D721Med (cell line): ENCODE measurements at places on chromosomes 11 and 22.

DNA sequence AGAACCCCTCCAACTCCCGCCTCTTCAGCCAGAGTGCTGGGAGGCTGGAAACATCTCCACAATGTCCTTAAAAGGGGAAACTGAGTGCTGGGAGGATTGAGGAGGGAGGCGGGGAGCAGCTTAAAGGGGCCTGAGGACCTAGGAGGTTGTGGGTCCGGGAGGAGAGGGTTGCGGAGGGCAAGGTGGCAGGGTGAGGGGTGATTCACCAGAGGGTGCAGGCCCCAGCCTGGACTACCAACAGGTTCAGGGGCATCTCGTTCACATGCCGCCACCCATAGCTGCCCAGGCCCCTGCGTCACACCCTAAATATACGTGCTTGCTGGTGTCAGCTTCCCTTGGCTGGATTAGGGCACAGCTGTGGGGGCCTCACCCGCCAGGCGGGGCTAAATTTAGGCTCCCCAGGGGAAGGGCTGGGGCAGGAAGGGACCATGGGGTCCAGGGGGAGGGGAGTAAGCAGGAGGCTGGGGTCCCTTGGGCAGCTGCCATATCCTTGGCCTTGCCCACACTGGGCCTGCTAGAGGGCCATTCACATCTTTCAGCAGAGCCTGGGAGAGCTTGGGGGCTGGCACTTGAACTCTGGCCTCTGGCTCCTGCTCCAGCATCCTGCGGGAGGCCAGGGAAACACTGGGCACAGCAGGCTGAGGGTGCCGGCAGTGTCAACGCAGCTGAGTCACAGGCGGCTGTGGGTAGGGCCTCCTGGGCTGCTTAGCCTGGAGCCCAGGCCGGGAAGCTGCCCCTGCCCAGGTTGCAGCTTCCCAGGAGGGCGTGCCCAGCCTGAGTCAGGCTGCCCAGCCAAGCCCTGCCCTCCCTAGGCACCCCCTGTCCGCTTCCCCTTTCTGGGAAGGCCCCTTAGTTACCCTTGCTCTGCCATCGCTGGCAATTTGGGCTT lies 1.3 kb downstream of the EHBP1L1 start:
- DNase-seq = no peak

- no peak for DNase-seq
Observed at GRCh38 chr22:32617903-32618302, 143.3 kb downstream of the FBXO7 start.

- DNase-seq = no peak
Observed at GRCh38 chr11:114056409-114056808, 3.1 kb upstream of the ZBTB16 start.

- no peak for DNase-seq
Observed at GRCh38 chr11:128279866-128280265, 307.5 kb downstream of the ETS1 start.

GRCh38 chr22:50034126-50035081 lies 21.8 kb upstream of the IL17REL start:
- DNase-seq = no peak

DNA sequence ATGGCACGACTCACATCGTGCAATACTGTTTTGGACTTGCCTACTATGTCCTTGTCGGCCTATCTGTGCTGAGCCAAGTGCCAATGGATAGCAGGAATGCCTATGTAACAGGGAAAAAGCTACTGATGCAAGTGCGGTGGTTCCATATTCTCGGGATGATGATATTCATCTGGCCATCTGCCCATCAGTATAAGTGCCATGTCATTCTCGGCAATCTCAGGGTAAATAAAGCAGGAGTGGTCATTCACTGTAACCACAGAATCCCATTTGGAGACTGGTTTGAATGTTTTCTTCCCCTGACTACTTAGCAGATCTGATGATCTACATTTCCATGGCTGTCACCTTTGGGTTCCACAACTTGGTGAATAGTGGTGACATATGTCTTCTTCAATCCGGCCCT lies 20.1 kb downstream of the OOSP3 start:
- DNase-seq = no peak

DNA sequence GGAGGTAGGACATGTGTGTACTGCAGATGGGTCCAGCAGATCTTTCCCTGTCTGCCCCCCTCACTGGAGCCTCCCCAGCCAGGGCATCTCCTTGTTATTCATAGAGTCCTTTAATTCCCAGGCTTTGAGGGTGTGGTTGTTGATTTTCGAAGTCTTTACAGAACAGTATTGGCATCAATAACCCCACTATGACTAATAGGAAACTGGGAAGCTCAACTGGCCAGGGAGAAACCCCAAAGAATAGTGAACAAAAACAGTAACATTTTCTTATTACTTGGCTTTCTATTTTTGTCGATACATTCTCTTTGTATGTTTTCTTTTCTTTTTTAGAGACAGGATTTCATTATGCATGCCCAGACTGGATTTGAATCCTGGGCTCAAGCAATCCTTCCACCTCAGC lies 57.9 kb downstream of the NF2 start:
- DNase-seq = no peak

- no peak for DNase-seq
Observed at GRCh38 chr22:47918276-47918921, 1155.9 kb downstream of the TBC1D22A start.

- no peak for DNase-seq
Observed at GRCh38 chr11:85941380-85941973, 86.3 kb downstream of the CCDC83 start.

DNA sequence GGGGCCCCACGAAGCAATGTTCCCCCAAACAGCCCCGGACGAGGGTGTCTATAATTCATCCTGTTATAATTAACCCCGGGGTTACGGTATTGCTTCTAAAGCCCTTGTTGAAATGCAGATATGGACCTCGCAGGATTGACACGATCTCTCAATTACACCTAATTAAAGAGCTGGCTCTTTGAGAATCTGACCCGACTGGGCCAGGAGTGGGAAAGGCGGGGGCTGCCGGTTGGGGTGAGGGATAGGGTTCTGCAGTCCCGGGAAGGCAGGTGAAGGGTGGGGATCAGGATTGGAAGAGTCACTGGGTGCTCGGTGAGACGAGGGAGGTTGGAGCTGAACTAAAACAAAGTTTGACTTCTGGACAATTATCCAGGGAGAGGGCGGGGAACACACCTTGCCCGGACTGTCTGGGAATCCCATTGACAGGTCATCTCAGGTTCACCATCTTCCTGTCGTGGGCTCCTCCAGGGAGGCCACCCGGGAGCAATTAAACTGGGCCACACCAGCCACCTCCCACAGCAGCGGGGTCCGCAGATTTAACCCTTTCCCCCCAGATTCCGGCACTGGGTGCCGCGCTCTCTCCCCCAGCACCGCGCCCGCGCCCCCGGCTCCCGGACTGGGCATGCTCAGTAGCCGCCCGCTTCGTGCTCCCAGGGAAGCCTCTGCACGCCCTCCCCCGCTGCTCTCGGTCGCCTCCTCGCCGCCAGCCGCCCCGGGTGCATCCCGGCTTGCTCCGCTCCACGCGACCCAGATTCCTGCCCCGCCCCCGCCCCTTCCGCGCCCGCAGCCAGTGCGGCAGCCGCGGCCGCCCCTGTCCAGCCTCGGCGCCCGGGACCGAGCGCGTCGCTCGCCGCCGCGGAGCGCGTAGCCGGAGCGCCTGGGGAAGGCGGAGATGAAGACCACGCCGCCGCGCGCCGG lies at the start of gene ELMOD1:
Gene ELMOD1, plus strand, starts transcription at position 688 of the 918 bp plus-strand sequence. CDS start 27,043 bp downstream, outside the sequence.
- DNase-seq = peak; percentile 56

DNA sequence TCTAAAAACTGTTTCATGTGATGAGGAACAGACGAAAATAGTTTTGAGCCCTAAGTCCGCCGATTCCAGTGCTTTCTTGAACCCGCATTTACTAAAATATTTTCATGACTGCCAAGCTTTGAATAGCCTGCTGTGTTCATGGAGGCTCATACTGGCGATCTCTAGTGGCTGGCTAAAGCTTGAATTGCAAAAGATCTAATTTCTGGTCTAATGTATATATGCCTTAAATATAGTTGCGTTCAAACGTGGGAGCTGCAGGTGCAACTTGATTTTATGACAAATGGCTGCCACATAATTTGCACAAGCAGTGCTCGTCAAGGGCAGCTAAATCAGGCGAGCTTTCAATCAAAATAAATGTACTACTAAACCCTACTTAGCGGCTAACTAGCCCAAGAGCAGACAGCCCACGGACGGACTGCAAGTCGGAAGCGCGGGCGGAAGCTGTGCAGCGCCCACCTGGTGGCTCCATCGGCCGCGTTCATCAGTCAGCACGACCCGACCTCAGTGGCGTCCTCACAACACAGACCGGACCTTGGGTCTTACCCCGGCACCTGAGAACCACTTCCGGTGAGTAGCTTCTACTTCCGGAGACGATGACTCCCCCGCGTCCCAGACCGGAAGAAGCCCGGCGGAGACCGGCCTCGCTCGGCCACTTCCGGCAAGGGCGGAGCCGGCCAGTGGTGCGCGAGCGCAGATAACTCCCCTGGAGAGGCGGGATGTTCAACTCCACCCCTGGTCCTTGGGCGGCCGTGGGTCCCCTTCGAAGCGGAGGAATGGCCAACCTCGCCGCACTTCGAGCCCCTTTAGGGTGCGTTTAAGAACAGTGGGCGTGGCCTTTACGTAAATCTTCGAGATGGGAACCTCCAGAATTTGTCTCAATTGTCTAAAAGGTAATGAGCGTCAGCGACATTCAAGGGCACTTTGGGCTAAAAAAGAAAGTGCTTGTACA lies 6.1 kb downstream of the RPL27A start:
- peak; percentile 89 for DNase-seq

DNA sequence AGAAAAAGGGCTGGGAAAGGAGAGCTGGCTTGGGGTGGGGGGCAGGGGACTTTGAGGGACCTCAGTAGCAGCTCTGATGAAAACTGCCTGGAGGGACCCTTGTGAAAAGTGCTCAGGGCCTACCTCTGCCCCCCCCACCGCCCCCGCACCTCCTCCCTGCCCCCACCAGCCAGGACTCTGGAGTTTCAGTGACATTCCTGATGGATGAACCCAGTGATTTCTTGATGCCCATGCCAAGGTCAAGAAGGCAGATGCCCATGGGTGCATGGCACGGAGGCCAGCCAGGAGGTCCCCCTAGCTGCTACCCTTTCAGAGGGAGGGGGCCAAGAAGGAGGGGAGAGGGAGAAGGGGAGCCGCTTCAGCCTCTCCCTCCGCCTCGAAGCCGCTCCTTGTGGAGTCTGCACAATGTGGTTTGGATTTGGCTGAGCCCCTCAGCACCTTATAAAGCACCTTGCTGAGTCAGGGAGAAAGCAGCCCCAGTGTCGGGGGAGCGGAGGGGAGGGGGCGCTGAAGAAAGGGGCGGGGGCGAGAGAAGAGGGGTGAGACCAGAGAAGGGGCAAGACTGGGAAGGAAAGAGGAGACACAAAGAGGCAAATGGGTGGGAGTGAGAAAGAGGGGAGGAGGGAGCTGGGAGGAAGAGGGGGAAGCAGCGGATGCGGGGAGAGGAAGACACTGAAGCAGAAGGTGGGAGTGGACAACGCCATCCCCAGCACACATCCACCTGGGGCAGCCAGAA lies 2.1 kb upstream of the CLCF1 start:
- DNase-seq = no peak

DNA sequence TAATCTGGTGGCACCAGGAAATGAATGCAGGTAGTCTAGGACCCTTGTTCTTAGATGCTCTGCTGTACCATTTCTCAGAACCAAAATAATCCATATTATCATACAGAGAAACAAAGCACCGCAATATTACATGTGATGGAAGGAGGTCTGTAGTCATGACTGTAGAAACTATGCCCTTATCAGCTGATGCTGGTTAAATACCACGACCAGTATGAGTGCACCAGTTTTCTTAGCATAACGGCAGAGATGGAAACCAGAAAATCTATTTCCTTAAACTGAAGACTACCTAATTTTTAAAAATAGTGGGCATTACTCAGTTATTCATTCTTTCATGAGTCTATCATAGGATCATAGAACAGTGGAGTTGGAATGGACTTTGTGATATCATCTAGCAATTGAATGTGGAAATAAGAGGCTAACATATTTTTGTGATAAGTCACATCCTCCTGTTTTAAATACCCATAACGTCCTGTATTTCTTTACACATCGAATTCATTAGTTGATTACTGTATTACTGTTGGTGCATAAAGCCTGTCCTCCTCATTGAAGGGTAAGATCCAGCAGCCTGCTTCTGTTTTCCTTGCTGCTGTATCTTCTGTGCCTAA lies 15.1 kb downstream of the JHY start:
- no peak for DNase-seq

- DNase-seq = no peak
Observed at GRCh38 chr22:50601669-50602337, 1.2 kb downstream of the MAPK8IP2 start.

DNA sequence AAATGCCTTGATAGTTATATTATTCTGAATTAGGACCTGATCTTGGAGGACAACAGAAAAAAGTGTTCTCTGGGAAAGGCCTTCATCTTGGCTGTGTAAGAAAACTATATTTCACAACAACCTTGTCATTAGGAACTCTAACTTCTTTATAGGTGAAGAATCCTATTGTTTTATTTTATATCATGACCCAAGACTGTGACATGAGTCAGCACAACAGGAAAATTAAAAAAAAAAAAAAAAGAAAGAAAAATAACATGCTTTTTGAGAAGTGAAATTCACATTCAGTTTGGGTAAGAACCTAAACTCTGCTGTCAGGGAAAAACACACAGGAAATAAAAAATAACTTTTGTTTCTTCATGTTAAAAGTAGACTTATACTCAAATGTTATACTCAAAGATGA lies 11.7 kb upstream of the FOLR2 start:
- no peak for DNase-seq

DNA sequence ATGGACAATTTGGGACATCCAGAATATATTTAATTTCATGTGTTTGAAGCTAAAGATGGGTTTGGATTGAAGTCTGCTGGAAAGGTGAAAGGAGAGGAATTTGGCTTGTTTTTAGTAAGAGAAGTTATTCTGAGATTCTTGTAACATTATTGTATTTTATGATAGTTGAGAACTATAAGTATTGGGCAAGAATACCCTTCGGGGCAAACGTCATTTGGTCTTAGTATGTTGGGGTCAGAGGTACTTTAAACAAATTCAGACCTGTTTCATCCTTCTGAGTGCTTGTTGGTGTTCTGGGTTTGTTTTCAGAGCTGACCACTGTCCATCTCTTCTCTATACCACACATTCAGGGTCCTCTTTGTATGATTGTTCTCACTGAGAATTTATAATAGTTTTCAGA lies 19.5 kb downstream of the PANX1 start:
- no peak for DNase-seq

DNA sequence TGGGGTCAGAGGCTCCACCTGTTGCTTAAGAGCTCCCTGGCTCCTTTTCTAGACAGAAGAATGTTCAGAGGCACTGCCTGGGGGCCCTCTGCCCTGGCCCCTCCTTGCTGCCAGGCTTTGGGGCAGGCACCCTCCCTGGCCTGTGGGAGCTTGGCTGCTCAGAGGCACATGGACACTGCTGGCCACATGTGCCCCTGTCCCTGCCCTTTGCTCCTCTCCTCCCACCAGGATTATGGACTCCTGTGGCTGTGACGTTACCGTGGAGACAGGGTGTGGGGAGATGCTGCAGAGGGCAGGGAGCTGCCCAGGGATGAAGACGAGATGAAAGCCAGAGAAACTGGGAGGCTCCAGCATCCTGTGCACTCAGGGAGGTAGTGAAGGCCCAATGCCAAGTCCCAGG lies 14.7 kb downstream of the DRD2 start:
- no peak for DNase-seq

DNA sequence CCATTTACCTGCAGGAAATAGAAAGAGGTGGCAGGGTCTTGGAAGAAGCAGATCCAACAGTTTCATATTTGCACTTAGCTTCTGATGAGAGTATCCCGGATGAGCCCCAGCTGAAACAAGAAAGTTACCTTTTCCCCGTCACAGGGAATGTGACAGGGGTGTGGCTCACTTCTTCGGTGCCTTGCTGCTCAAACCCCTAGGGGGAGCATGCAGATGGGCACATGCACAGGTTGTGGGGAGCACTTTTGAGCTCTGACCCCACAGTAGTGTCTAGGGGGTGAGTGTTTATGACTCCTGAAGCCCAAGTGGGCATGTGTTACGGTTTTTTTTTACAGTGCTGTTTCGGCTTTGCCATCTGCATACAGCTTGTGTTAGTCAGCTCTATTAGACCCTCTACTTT lies 1221.0 kb downstream of the JRKL start:
- no peak for DNase-seq
